ENCODE measurements at places on chromosomes 7 and 10.

DNA sequence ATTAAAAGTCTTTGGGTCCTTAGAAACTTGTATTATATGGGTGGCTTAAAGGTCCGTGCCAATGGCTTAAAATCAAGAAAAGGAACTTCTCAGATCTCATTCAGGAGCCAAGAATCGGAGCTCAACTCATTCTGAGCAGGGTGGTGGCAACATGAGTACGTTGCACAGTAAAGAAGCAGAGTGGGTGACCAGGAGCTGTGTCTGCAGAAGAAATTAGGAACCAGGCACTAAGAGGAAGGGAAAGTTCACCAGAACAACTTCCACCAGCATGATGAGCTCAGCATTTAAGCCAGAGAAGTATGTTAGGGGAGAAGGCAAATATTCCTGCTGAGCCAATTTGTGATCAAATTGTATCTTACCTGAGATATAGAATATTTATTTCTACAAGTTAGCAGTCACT lies 236.0 kb upstream of the NRP1 start:
- DNase-seq = no peak

DNA sequence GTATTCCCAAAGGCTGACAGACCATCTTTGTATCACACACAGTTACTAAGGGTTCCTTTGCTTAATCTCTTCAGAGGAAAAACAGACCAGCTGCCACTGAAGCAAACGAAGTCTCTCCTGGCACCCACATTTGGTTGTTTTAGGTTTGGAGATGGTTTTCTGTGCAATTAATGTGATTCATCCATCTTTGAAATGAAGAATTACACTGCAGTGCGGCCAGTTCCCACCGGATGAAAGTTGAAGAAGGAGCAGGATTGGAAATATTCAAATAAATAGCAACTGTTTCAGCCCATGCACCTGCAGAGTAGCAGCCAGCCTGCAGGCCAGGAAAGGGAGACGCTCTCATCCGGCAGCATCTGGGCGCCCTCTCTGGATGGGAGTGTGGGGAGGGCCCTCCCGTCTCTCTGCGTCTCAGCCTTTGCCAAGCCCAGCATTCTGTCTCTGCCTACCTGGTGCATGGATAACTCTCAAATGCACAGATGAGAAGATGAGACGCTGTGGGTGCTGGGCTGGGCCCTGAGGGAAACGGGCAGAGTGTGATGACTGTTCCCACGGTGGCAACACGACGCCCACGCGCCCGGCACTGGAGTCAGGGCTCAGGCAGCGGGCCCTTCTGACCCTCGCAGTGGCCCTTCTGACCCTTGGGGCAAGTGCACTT lies 214.0 kb downstream of the PTPRN2 start:
- DNase-seq = no peak

DNA sequence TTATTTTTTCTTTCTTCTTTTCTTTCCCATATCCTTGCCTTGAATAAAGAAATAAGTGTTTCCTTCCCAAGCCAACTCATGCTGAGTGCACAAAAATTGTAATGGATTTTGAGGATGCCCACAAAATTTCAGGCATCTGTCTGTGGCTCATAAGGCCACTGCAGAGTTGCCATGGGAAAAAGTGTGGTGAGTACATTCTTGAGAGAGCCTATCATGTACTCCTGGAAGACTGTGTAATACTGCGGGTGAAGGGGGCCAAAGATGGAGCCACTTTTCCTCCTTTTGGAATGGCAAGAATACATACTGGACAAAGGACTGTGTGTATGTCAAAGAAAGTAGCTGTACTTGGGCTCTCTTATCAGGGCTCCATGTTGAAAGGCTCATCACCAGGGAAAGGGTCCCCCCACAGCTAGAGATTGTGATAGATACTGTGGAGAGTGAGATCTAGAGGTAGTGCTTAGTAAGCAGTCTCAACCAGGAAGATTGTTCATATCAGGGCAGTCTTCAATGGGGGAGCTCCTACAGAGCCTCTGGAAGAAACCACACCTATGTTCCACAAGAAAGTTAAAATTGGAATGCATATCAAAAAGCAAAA lies 341.6 kb upstream of the KCND2 start:
- no peak for DNase-seq

DNA sequence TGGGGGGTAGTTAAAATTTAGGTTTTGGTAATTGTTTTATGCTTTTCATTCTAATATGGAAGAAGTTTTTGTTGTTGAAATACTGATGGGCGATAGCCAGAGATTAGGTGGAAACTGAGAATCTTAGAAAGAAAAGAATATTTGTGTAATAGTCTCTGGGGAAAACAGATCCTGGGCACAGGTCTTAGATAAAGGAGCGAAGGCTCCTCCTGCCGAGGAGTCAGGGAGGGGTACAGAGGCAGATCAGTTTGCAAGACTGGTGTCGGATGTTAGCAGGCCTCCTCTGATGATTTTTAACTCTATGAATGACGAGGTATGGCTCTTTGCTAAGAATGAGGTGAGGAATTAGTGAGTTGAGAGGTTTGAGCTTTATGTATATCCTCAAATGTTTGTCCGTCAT lies 339.7 kb downstream of the HGF start:
- DNase-seq = no peak

- no peak for DNase-seq
Measured at GRCh38 chr10:71243756-71244395, 31.5 kb downstream of the UNC5B start.

GRCh38 chr7:100859856-100860255 lies 7.3 kb upstream of the TRIP6 start:
- DNase-seq = no peak
